EH (cell line): ENCODE measurements at places on chromosomes 3 and 15.

GRCh38 chr3:103963599-103963998 lies 1403.1 kb upstream of the ALCAM start:
- DNase-seq, result no peak

GRCh38 chr3:77500721-77501120 lies 460.8 kb downstream of the ROBO2 start:
- DNase-seq, result no peak

- peak; percentile 80 for DNase-seq
Measured at GRCh38 chr15:52208306-52208946, 17.2 kb upstream of the GNB5 start.

GRCh38 chr3:141725036-141725435 lies 13.1 kb upstream of the RNF7 start:
- peak; percentile 54 for DNase-seq
